ENCODE measurements at places on chromosomes 1 and 21.

- no peak for DNase-seq
Measured at GRCh38 chr1:219716611-219717114, 103.8 kb upstream of the ZC3H11B start.

DNA sequence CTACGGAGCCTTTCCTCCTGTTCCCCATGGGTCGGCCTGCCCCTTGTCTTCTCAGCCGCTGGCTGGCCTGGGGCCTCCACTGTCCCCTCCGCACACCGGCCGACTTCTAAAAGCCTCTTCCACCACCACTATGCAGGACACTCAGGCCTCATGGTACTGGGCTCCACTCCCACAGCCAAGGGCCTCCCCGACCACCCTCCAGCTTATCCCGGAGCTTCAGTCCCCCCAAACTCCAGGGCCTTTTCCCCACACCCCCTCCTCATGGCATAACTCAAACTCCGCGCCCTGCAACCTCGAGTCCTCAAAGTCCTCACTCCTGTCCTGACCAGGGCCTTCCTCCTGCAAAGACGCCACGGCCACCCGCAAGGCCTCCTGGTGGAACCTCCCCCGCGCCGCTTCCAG is 2.0 kb downstream of the LRRC41 start:
- DNase-seq, result no peak

DNA sequence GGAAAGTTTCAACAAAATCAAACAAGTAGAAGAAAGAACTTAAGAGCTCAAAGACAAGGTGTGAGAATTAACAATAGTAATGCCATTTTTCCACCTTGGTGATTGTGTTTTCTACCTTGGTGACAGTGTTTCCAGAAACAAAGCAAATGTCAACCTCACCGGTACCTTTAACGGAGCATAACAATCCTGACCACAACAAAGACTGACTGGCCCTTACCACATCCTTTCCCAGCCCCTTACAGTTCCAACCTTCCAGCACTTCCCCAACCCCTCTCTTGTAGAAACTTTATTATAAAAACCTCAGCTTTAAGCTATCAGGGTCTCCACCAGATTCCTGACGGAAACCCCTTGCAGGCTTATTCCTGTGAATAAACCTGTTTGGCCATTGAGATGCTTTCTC is 16.7 kb downstream of the STYXL2 start:
- DNase-seq, result no peak

DNA sequence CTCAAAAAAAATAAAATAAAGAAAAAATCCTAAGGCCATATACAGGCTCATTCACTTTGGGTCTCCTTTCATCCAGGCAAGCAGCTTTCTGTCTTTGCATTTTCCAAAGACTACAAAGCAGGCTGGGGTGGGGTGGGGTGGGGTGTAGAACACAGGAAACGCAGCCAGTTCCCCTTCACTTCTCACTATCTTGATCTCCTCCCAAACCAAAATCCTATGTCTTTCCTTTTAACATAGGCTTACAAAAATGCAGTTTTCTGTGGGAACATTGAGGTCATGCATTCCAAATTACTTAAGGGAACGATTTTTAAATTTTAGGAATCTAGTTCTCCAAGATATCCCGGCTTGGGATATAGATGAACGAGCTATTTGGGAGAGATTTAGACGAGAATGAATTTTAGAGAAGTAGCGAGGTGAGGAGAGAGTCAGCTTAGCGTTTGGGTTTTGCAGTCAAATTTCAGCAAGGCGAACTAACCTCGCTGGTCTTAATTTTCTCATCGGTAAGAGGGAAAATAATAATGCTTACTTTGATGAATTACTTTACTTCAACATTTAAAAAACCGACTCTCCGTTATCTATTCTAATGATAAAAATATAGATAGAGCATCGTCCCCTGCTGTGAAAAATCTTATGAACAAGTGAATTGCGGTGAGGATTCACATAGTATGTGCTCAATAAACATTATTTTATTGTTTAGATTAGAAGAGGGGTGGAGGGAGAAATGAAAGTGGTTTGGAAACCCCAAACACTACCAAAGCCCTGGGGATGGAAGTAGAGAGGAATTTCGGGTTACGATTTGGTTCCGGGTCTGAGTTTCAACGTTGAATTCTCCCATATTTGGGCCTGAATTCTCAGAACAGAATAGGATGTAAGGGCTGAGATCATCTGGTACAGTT is 735 bp upstream of the STX12 start:
- DNase-seq, result no peak

DNA sequence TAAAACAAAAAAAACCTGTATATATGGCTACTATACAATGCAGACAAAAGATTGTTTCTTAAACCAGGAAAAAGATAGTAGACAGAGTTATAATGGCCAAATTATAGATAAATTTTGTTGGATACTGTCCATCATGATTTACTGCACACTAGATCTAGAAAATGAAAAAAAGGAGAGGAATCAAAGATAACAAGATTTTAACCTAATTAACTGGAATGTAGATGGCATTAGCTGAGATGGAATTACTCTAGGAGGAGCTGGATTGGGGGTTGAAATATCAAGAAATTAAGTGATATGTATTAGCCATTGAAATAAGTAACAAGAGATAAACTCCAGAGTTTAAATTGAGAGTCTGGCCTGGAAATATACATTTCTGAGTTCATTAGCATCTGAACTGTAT is 1489.1 kb downstream of the PLA2G4A start:
- DNase-seq, result no peak

- DNase-seq, result no peak
Measured at GRCh38 chr21:45502006-45502345, 40.3 kb downstream of the SLC19A1 start.

DNA sequence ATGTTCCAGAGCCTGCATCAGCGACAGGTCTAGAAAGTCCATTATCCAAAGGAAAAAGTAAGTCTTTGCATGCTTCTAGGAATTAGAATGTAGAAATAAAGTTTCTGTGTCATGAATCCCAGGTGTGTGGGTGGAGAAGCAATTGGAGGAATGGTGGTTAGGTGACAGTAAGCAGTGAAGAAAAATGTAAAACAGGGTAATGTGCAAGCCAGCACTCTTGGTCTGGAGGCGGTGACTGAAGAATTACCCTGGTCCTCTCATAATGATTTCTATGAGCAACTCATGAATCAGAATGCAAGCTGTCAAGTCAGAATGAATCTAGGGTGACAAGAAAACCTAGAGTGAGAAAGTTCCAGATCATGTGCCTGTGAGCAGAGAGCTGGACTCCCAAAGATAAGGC is 33.6 kb downstream of the PLPPR4 start:
- no peak for DNase-seq

DNA sequence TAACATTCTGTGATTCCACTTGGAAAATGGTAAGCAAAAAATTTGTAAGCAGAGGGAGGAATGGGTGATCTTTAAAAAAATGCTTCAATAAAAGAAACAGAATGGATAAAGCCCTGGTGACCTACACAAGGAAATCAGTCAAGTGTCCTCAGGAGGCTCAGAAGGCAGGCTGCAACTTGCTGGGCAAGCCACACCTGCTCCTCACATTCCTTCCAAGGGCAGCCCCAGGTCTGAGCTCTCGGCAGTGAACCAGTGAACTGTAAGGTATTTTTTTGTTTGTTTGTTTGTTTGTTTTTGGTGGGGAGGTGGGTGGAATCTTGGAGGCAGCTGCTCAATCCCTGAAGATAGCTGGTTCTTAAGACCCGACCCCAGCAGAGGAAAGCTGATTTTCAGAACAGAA is 4.4 kb downstream of the TACSTD2 start:
- DNase-seq, result no peak

DNA sequence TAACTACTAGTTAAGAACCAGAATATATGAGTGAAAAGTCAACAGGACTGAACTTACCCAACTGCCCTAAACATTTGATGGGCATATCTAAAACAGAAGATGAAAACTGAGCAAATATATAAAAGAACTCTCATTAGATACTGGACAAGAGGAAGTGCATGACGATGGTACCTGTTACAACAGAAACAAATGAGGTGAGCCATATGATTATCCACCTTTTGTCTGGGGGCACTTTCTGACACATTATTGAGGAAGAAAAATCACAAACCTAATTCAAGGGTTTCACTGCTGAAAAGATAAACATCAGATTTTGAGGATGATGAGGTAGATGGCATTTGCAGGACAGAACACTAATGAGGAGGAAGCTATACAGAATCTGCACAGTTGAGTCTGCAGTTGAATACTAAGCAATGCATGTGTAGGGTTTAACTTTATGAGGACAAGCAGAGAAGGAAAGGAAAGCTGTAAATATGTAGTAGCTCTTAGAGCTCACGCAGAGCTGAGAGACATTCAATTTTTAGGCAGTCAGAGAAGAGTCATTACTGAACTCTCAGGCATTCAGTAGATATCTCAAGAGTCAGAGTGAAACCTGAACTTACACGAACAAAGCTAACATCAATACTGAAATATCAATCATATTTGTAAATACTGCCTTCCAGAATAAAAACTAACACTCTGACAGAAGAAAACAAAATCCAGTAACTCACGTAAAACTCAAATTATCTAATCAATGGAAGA is 262.1 kb downstream of the AKT3 start:
- DNase-seq, result no peak

DNA sequence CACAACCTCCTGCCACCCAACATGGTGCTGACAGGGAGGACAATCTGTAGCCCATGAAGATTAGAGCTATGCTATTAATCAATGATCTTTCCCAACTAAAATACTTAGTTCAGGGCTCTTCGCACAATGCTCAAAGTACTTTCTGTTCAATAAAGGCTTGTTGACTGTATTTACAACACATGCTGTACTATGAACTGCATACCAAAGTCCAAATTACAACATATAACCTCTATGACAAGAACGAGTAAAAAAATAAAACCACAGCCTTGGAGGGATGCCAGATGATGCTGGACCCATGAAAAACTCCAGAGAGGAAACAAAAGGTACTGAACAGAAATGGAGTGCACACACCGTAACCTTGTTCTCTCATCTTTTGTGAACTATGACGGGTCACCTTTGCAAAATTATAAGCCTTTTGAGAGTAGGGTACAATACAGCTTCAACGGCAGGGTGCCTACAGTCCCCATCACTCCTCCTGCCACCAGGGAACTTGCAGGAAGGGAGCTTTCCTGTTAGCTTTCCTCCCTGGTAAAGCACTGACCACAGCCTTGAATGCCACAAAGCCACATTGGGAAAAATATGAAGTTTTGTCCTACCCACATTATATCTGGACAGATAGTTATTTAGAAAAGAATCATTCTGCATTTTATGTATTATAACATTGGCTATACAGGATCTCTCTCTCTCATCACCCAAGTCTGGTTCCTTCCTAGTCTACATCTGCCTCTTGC is 175.6 kb downstream of the NRIP1 start:
- DNase-seq, result no peak

DNA sequence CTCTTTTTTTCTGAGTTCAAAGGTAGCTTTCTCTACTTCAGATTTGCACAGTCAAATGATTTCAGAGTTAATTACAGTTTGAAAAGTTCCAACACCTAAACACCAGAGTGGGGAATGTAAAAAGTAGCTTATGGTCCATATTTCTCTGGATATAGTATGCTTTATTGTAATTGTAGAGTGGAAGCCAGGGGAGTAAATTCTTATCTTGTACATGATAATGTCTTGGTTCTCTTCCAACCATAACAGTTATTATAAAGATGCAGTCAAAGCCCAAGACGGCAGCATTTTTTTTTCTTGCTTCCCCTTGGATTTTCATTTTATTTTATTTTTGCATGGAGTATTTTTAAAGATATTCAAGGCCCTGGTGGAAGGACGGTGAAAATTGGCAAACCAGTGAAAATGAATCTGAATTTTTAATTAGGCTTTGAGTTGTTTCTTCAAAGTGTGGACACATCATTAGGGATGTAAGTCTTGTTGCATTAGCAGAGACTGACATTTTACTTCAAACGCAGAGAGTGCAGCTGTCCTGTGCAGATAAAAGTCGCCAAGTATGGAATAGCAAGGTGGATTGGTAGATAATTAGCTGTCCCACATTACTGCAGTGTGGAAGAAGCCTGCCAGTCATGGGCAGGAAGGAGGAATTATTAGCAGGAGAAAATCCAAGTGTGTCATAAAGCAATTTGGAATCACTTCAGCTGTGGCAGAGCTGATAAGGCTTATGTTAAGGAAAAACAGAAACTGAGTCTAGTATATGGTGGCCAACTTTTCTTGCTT is 11.3 kb downstream of the CACHD1 start:
- no peak for DNase-seq

DNA sequence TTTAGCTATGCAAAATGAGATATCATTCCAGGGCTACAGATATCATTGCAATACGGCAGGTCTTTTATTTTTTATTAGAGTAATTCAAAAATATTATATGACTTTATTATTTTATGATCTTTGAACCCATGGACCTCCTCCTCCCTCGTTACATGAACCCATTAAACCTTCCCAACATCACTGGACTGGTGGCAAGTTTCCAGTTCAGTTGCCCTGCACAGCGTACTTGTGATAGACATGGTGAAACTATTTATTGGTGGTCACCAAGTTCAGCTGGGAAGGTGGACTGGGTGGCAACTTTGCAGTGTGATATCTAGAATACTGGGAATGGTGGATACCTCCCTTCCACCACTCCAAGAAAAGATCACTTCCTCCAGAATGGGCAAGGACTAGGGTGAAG is 52.5 kb downstream of the SLC30A10 start:
- DNase-seq, result no peak
